ENCODE measurements at places on chromosomes 12 and 14.

DNA sequence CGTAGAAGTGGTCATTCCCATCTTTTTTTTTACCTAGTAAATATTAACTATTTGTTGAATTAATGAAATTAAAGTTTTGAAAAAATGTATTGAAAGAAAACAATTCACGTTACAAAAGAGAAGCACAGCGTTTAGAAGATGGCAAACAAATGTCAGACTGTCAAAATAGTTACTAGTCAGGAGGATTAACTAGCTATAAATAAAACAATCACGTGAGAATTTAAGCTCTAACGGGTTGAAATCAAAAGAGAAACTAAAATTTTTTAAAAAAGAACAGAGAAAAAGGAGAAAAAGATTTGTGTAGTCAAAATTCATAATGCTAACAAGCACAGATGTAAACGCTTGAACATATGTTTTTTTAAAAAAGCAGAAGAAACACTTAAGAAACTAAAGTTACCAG, 26.4 kb downstream of the DDHD1 start:
- peak; percentile 23 for DNase-seq

- peak; percentile 77 for DNase-seq
These were observed 234.9 kb downstream of the KTN1 start for GRCh38 chr14:55814873-55815272.

- DNase-seq: peak; percentile 92
These were observed 29.3 kb downstream of the FGD6 start for GRCh38 chr12:95187865-95188415.

DNA sequence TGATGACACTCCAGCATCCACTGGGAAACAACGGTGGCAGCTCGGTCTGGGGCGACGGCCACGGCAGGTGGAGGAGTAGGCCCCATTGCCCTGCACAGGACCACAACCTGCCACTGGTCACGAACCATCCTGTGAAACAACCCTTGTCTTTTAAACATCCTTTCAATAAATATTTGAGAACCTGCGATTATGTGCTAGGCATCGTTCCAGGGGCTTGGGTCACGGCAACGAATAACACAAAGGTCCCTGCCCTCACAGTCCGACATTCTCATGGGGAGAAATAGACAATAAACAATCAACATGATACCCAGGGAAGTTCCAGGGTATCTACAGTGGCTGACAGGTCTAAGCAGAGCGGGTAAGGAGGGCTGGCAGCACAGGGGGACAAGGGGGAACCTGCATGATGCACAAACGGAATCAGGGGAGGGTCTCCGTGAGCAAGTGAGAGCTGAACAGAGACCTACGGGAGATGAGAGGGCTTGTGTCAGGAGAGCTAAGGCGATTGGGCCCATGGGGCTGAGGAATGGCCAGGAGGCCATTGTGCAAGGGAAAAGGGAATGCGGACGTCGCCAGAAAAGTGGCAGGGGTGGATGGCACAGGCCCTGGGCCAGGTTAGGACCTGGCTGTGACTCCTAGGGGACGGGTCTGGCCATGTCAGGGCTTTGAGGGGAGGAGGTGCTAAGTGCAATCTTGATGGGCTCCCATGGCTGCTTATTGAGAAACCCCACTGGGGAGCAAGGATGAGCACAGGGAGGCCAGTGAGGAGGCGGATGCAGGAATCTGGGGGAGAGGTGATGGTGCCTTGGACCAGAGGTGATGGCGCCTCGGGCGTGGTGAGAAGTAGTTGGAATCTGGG, 9.7 kb downstream of the SCARB1 start:
- no peak for DNase-seq

GRCh38 chr12:127150479-127150878, 1116.5 kb upstream of the TMEM132C start:
- no peak for DNase-seq

GRCh38 chr12:116172224-116172849, 105.2 kb downstream of the MED13L start:
- no peak for DNase-seq

DNA sequence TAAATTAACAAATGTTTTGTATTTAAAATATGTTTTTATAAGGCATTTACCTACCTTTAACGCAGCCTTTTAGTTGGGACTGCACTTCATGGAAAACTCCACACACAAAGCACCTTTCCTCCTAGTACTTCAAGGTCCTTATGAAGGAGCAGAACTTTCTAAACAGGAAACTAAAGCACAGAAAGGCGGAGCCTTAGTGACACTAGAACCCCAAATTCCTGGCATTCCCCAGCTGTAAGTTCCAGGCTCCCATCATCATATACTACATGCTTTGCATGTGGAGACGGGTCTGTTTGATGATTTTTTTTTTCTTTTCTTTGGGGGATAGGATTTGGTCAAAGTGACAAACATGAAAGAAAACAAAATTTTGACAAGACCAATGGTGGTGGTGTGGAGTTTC, 39.5 kb downstream of the STXBP6 start:
- DNase-seq: no peak

- no peak for DNase-seq
These were observed 47.3 kb upstream of the BCAT1 start for GRCh38 chr12:24996102-24996797.
